Activated CD4-positive, alpha-beta T cell treated with anti-CD3 and anti-CD28 coated beads for 24 hours (primary cell): ENCODE measurements at places on chromosomes 13 and 19.

GRCh38 chr19:9156304-9156703, 16.1 kb downstream of the ZNF317 start:
- DNase-seq, result no peak

- DNase-seq, result no peak
Observed at GRCh38 chr19:45160870-45161737, at the start of gene NKPD1. NKPD1 (minus strand) TSS chr19:45160982; CDS start chr19:45160150, 832 bp downstream.

DNA sequence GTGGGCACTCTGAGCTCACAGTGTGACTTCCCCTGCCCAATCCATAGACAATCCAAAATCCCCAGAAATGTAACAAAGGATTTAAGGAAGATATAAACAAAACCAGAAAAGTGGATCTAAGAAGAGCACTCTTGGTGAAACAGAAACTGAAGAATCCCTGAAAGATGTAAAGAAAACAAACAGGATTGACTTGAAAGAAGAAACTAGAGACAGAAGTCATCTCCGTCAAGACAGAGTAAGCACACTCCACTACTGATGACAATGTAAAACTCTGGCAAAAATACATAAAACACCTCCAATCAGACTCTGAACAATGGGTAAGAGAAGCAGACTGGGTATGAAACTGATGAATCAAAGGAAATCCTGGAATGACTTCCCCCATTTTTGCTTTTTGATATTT, 13.5 kb downstream of the TUBGCP3 start:
- no peak for DNase-seq

DNA sequence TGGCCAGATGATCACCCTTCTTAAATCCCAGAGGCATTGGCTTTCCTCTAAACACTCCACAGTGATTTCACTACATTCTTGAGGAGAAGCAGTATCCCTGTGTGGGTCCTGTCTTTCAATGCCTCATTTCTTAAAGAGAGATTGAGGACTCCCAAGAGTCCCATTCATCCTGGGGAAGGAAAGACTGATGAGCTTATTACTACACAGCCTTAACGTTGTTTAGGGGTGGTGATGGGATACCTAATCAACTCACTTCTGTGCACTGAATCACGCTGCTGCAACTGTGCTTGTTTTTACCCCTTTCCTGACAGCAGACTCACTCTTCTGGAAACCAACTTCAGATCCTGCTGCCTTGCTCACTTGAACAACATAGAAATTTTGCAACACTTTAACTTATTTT, 203.1 kb downstream of the RGCC start:
- DNase-seq, result no peak

GRCh38 chr19:32647361-32647760, 27.6 kb downstream of the ANKRD27 start:
- no peak for DNase-seq

- no peak for DNase-seq
Observed at GRCh38 chr19:18656337-18657086, 19.7 kb downstream of the KLHL26 start.

DNA sequence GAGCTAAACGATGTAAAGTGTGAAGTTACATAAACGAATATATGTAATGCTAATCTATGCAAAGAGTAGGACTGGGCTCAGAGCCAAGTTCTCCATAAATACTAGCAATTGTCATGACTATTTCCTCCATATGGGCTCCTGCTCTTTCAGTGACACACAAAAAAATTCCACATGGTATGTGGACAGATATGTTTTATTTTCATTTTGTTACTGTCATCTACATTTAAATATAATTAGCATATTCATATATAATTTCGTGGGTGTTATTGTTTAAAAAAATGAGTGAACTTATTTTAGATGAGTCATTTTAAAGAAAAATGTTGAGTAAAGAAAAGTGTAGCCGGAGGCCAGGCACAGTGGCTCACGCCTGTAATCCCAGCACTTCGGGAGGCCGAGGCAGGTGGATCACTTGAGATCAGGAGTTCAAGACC, 5.0 kb upstream of the IGSF23 start:
- DNase-seq, result no peak

- no peak for DNase-seq
Observed at GRCh38 chr13:27497563-27498230, 47.3 kb upstream of the MTIF3 start.

DNA sequence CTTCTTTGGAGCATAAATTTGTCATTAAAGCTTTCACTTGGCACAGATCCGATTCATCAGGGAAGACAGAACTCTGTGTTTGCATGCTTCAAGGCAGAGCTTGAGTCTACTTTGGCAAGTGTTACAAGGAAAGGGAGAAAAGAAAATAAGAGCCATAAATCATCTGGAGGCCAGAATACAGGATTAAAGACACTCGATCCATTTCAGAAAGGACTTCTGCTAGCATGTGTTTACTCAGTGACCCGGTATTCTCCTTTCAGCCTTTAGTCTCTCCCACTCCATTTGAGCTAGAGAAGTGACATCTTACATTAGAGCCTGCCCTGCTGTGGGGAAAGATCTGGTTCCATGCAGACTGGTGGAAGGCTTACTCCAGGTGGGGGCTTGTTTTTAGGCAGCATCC, 306.4 kb downstream of the KLF5 start:
- no peak for DNase-seq

GRCh38 chr13:68749796-68750195, 1357.8 kb upstream of the ATXN8OS start:
- no peak for DNase-seq

DNA sequence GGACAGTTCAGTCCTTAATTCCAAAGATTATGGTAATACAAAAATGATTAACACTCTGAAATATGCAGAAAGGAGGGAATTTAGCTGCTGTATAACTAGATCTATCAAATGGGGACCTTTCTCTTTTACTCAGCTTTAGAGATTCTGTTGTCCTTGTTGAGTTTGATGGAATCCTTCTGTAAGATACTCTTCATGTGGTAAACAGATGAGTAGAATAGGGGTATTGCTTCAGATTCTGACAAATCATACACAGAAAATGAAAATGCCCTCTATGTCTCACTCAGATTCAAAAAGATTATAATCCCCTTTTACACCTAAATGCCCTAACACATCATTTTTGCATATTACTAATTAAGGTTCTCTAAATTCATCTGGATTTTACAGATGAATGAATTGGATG, 50.7 kb downstream of the ARHGAP35 start:
- DNase-seq, result no peak

DNA sequence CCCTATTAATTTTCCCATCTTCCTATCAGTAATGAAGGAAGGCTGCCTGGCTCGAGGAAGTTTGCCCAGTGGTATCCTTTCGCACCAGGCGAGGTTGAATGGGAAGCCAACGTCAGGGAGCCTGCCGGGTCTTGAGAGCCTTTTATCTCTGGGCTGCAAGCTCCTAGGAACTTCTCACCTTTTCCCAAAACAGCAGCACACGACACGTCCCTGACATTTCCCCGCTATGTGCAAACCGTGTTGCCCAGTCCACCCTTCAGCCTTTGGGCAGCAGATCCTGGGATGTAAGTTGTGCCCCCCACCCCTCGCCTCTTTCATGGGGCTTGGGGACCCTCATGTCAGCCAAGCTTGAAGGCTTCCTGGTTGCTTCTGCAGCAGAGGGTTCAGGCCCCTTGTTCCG, 179.1 kb downstream of the ZNF536 start:
- no peak for DNase-seq

DNA sequence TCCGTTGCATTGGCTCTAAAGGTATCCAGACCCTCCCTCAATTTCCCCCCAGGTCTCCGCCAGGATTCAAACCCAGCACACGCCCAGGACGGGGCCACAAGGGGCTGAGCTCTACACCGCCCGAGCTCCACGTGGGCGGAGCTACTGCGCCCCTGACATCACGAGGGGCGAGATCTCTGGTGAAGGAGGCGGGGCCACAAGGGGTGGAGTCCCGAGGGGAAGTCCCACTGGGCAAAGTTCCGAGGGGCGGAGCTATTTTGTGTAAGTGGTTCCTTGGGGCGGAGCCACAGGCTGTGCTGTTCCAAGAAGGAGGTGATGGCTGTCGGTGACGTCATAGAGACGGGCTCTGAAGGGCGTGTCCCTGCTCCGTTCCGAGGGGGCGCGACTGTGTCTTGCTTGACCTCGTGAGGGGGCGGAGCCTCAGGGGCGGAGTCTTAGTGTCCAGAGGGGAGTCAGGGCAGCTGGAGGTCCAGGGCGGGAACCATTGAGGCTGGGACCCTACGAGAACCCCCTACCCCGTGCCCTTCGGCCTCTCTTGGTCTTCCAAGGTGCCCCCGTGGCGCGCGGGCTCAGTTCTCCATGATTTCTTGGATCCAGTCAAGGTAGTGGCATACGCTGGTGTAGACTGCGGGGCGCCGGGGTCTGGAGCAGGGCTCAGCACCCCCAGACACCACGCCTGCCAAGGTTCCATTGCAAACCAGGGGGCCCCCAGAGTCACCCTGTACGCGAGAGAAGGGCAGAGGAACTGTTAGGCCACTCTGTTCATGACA, 1.3 kb upstream of the KLK8 start:
- no peak for DNase-seq

DNA sequence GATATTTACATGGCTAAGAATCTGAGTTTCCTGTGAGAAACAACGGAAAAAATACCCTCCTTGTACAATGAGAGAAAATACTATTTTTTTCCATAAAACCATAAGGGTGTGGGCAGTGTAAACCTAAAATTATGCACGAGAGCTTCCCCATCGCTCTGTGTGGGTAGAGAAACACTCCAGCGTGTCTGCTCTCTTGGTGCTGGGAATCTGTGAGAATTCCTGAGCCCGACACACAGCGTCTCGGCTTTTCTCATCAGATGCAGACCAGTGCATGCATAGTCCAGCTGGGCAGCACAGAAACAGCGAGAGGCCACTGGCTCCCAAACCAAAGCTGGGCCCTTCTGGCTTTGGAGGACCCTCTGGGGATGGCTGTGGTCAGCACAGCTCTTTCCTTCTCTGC, 12.0 kb downstream of the PLPP2 start:
- DNase-seq, result no peak

GRCh38 chr19:3024870-3025548, 4.1 kb downstream of the TLE2 start:
- no peak for DNase-seq

GRCh38 chr13:28935104-28935503, 115.0 kb downstream of the MTUS2 start:
- no peak for DNase-seq

DNA sequence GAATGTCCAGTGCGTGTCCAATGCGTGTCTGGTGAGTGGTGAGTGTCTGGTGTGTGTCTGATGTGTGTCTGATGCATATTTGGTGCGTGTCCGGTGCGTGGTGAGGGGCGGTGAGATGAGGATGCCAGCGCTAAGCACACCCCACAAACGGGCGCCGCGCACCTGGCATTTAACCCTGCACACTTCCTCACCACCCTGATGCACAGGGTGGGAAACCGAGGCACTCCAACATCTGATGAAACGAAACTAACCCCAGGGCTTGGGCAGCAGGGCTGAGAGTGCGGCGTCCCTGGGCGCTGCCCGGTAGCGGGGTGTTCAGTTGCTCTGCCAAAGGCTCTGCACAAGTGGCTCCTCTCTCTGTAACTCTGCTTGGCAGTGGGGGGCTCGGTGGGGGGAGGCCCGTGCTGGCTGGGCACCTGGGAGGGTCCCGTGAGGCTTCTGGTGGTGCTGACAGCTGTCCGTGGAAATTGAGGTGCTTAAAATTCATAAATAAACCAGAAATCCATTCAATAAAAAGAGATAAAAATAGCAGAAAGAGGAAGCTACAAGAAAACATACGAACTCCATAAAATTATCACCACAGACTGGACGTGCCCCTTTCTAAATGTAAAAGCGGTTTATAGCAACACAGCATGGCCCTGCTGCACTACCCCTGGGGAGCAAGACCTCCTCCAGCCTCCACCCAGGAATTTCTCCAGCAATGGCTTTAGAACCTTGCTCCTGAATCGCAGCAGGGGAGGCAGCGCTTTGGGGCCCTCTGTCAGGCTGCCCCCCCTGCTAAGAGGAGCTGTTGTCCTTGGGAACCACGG, 76.0 kb downstream of the RASA3 start:
- DNase-seq, result no peak

DNA sequence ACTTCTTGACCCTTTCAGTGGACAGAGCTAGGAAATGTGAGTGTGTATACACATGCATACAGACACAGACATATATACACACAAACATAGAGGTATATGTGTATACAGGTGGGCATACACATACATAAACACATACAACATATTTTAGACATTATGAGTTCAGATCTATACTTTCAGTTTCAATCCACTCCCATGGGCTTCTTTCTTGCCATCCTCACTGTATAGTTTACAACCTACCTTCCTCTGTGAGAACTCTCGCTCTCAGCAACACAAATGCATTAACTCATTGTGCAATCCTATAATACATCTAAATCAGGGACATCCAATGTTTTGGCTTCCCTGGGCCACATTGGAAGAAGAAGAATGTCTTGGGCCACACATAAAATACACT, 21.2 kb upstream of the SCEL start:
- DNase-seq, result no peak

- DNase-seq, result no peak
Observed at GRCh38 chr13:38394777-38395496, 45.3 kb downstream of the UFM1 start.

DNA sequence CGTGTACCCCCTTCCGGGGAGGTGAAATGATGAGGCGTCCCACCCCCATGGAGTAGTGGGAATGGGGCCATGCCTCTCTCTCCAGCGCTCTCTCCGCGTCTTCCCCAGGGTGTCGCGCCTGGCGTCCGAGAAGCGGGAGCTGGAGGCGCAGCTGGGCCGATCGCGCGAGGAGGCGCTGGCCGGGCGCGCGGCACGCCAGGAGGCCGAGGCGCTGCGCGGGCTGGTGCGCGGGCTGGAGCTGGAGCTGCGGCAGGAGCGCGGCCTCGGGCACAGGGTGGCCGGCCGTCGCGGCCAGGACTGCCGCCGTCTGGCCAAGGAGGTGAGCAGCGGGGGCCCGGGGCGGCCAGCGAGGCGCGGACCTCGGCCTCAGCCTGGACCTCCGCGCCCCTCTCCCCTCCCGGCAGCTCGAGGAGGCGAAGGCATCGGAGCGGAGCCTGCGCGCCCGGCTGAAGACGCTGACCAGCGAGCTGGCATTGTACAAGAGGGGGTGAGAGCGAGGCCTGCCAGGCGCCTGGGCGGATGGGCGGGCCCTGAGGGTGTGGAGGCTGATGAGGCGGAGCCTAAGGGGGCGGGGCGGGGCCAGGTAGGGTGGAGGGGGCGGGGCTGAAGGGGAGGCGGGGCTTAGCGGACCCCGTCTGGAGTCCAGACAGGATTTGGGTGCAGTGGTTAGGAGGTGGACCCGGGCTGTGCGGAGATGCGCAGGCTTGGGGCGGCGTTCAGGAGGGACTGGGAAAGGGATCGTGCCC, 7.7 kb downstream of the PGLYRP1 start:
- peak; percentile 54 for DNase-seq

GRCh38 chr19:29694161-29694560, 20.9 kb downstream of the C19orf12 start:
- no peak for DNase-seq

GRCh38 chr19:16335226-16335625, 10.6 kb downstream of the KLF2 start:
- DNase-seq, result no peak

DNA sequence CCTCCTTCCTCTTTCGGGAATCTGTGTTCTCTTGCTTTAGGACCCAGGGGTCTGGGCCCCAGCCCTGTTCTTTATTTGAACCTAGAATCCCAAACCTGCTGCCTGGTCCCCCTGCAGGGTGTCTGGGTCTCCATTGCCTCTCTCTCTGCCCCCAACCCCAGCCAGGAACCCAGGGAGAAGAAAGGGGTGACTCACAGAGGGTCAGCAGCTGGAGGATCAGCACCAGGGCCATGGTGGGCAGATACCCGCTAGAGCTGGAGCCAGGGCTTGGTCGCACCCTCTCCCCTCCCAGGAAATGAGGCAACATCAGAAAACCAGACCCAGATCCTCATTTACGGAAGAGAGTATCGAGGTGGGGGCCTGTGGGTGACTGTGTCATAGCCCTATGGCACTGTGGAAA, at the start of gene OSCAR:
Gene OSCAR, minus strand, starts transcription at position 243 of the 400 bp plus-strand sequence. Its CDS starts 11 bp downstream, at position 232.
- no peak for DNase-seq
